ENCODE measurements at places on chromosomes 16 and 17. TPM values are rescaled to one million over a fixed set of nuclear protein-coding genes. Genes with fewer than 3 reads are reported as not detected.

Gene ASIC2
- not detected for total RNA-seq

Gene KRTAP2-3
- total RNA-seq: 0.72 TPM

Gene GNAO1
- total RNA-seq: 0.22 TPM

Gene VMO1
- 1.8 TPM for total RNA-seq

Gene NPB
- 0.66 TPM for total RNA-seq

Gene KRT28
- not detected for total RNA-seq

Gene GAN
- 7.4 TPM for total RNA-seq

Gene ETV4
- total RNA-seq: 26.1 TPM

Gene SNX20
- not detected for total RNA-seq

Measured in placental pericyte (primary cell).